ENCODE measurements at places on chromosomes 4 and X.

- no peak for DNase-seq
These were observed 101.7 kb upstream of the SOD3 start for GRCh38 chr4:24693636-24694035.

GRCh38 chrX:139484591-139484990, 45.9 kb upstream of the F9 start:
- DNase-seq = no peak

DNA sequence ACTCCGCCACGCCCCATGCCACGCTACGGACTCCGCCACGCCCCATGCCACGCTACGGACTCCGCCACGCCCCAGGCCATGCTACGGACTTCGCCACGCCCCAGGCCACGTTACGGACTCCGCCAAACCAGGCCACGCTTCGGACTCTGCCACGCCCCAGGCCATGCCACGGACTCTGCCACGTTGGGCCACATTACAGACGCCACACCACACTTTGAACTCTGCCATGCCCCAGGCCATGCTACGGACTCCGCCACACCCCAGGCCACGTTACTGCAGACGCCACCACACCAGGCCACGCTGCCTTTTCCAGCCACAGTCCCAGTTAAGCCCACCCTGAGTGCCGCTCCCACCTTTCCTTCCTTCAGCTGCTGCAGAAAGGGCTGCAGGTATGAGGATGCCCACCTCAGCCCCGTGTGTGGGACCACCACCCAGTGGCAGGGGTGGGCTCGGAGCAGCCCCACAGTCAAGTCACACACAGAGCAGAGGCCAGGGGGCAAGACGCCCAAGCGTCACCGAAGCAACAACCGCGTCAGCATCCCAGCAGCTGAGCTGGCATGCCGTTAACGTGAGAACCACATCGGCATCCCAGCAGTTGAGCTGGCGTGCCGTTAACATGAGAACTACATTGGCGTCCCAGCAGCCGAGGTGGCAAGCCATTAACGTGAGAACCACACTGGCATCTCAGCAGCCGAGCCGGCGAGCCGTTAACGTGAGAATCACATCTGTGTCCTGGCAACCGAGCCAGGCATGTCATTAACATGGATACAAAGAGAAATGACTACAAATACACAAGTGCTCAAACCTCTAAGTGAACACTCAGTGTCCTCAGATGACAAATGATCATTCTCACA, 26.4 kb downstream of the GAK start:
- no peak for DNase-seq

- no peak for DNase-seq
These were observed 91.6 kb downstream of the ANXA10 start for GRCh38 chr4:168183717-168184571.

GRCh38 chrX:3449287-3449686, 102.8 kb upstream of the MXRA5 start:
- no peak for DNase-seq

DNA sequence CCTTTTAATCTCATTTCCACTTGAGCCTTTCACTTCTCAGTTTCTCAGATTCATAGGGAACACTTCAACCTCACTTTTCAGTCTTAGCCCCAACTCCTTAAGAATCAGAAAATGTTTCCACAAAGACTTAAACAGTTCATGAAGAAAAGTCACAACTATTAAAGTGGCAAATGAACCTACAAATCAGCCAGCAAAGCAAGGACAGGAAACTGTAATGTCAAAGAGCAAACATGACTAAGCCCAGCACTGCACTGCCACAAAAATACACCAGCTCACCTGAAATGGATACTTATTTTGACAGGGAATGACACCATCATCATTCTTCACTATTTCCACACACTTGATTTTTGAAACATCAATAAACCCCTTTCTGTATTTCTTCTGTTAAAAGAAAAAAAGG, 41.8 kb upstream of the TXK start:
- DNase-seq = no peak

GRCh38 chr4:155681886-155682285, 15.2 kb downstream of the GUCY1A1 start:
- DNase-seq = no peak

DNA sequence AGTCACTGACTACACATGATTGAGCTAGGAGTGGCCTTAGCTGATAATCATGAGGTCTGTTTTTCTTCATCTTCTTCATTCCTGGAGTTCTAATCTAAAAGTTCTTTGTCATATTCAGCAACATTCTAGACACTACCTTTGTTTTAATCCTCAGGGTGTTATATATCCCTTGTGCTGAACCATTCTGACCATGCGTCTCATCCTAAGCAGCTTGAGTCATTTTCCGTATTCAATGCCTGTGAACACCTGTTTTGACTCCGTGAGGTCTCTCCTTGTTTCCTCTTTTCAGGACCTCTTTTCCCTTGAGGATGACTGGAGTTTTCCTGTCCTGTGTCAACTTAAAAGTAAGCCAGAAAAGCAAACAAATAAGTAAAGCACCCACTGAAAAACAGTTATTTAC, 597.9 kb downstream of the GBA3 start:
- no peak for DNase-seq

DNA sequence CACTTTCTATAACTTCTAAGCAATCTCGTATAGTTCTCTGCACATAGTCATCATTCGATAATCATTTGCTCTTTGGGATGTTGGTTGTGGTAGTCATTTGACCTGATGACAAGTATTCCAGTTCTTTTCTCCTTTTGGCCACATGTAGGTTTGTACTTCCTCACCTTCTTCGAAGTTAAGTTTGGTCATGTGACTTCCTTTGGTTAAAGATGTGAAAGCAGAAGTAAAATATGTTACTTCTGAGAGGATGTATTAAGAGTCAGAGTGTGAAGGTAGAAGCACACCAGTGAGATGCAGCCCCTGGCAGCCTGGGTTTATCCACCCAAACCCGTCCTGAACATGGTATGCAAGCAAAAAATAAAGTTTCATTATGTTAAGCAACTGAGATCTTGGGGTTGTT, 48.9 kb upstream of the ZNF518B start:
- DNase-seq = no peak

DNA sequence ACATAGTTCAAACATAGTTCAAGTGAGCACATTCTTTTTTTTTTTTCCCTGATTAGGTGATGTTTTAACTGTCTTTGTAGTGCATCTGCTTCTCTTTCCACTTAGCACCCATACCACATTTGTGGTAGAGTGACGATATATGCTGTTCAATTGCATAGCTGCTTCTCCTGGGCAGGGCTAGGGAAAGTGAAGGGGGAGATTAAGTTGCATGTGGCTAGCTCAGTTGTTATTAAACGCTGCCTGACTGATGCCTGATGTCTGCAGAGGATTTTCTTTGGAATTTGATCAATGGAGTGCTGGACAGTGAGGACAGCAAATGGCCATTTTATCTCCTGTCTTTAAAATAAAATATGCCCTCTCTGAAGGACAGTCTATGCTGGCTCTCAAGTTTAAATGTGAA, 63.7 kb downstream of the ANK2 start:
- no peak for DNase-seq

- no peak for DNase-seq
These were observed 38.7 kb downstream of the CCSER1 start for GRCh38 chr4:90165883-90166282.

- DNase-seq = no peak
These were observed 179.2 kb upstream of the HCCS start for GRCh38 chrX:10931976-10932375.

DNA sequence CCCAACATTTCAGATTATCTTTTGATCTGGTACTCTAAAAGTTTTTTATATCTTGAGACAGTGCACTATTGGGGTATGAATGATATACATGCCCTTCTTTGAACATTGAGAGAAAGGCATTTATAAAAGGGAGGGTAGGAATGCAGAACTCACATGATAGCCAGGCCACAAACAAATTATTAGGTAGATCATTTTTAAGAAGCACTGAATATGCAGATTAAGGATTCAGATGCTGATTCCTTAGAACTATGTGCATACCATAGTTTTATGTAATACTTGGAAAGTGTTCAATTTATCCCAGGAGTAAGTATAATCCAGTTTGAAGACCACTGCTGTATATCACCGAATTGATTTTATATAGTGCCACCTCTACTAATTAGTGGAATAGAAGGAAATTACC, 18.6 kb downstream of the CEP135 start:
- no peak for DNase-seq

- no peak for DNase-seq
These were observed 39.5 kb downstream of the NEIL3 start for GRCh38 chr4:177349191-177349590.

- DNase-seq = no peak
These were observed 4.3 kb downstream of the RHOH start for GRCh38 chr4:40200875-40201801.

- no peak for DNase-seq
These were observed 20.4 kb downstream of the USP46 start for GRCh38 chr4:52638717-52639116.

DNA sequence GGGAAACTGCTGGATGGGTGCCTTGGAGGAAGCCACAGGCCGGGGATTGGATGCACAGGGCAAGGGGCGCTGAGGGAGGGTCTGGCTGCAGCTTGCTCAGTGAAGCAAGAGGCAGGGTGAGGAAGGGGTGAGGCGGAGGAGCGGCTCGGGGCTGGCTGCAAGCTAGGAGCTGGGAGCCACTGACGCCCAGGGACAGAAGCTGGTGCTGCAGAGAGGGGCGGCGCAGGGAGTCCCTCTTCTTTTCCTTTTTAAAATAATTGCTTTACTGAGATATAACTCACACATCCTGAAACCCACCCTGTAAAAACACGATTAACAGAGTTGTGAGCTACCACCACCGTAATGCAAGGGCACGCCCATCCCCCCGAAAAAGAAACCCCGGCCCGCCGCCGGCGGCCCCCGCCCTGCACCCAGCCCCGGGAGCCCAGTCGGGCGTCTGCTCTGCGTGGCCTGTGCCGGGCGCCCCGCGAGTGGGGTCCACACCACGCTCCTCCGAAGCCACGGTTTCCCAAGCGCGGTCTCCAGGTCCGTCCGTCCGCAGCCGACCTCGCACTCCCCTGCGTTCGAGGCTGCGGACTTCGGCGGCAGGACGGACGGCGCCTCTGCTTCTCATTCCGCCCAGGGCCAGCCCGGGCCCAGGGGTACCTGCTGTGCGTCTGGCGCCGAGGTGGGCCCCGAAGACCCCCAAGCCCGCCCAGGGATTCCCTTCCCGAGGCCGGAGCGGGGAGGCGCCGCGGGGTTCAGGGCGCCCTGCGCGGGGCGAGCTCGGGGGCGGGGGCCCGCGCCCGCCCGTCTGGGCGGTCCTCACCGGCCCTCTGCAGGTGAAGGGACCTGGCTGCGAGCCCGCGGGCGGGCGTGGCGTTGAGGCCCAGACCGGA, 866 bp upstream of the UVSSA start:
- DNase-seq = no peak

DNA sequence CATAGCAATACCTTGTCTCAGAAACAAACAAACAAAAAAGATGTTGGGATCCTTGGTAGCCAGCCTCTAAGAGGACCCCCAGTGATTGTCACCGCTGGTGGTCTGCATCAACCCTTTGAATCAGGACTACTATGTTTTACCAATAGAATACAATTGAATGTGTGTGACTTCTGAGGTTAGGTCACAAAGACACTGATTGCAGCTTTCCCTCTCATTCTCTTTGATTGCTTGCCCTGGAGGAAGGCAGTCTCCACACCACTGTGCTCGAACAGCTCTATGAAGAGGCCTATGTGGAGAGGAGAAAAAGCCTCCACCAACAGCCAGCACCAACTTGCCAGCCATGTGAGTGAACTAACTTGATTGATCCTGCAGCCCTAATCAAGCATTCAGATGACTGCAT, 2.8 kb upstream of the SMIM14 start:
- DNase-seq = no peak

DNA sequence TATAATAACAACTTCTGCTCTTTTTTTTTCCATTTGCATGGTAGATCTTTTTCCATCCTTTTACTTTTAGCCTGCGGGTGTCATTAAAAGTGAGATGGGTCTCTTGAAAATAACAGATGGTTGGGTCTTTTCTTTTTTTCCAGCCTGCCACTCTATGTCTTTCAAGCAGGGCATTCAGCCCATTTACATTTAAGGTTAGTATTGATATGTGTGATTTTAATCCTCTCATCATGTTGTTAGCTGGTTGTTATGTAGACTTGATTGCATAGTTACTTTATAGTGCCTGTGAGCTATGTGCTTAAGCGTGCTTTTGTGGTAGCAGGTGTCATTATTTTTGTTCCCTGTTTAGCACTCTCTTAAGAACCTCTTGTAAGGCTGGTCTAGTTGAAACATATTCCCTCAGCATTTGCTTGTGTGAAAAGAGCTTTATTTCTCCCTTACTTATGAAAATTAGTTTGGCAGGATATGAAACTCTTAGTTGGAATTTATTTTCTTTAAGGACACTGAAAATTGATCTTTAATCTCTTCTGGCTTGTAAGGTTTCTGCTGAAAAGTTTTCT, 326.1 kb downstream of the SH3BGRL start:
- DNase-seq = no peak

DNA sequence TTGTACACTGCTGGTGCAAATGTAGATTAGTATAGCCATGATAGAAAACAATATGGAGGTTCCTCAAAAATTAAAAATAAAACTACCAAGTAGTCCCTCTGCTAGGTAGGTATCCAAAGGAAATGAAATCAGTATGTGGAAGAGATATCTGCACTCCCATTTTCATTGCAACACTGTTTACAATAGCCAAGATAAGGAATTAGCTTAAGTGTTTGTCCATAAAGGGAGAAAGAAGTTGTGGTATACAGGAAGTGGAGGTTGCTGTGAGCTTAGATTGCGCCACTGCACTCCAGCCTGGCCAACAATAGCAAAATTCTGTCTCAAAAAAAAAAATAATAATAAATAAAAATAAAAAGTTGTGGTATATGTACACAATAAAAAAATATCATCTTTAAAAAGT, 325.0 kb upstream of the EMCN start:
- DNase-seq = no peak

DNA sequence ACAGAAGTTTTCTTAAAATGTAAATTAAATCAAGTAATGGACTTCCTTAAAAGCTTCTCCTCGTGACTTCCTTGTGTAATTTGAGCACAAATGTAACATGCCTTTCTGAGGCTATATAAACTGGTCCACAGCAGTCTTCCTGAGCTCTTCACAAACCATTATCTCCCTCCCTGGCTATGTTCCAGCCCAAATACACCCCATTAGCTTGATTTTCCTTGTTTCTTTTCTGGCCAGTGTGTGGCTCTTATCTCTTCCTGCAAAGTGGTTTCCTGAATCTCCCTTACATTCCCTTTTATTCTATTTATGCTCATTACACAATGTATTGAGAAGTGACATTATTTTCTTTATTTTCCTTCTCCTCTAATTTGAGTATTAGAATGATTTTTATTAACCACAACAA, 1085.3 kb upstream of the PCDH10 start:
- DNase-seq = no peak

DNA sequence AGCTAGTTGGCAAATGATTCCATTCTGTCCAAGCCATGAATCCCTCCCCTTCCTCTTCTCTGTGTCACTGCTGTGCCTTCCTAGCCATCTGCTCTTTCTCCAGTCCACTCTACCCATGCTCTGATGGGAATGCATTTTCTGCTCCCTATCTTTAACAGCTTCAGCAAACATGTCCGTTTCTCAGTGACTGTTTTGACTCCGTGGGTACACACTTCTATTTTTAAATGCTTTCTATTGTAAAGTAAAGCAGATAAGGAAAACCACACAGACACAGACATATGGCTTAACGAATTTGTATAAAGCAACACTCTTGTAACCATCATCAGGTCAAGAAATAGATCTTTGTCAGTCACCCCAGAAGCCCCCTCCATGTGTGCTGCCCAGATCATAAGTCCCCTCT, 72.4 kb upstream of the KLHL13 start:
- DNase-seq = no peak
